Bronchial epithelial cell (primary cell): ENCODE measurements at places on chromosomes 7 and 10. TPM values are rescaled to one million over a fixed set of nuclear protein-coding genes. Genes with fewer than 3 reads are reported as not detected.

Gene SPDYE11
- total RNA-seq, result not detected in 2 replicates

Gene GBX1
- not detected in 2 replicates for total RNA-seq

Gene C10orf105
- total RNA-seq, result not detected in 2 replicates

Gene TYW1B
- total RNA-seq, result 2.6 and 3.2 TPM in 2 replicates

Gene CUBN
- total RNA-seq, result 0.26 and 0.53 TPM in 2 replicates
